ENCODE measurements at places on chromosomes 7 and 10.

GRCh38 chr7:107850643-107851042 lies 40.3 kb upstream of the DLD start:
- no peak for DNase-seq

DNA sequence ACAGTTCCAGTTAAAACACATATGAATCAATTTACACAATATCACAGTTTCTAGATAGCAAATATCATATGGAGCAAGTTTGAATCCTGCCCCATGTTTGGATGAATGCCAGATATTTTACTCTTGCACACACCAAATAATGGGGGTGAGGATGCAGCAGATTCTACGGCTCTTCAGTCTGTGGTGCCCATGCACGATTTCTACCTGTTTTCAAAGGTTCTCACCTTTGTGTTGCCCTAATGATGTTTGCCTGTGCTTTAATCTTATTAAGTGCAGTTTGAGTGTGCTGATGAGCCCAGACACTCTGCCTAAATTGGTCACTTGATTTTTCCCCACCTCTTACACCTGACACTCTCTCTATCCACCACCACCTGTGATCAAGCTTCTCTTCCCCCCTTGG lies 119.6 kb downstream of the NPY start:
- DNase-seq: no peak

- no peak for DNase-seq
Observed at GRCh38 chr7:124033095-124033806, 384 bp upstream of the TMEM229A start.

- no peak for DNase-seq
Observed at GRCh38 chr10:2083591-2083990, 346.3 kb upstream of the ADARB2 start.

- no peak for DNase-seq
Observed at GRCh38 chr7:126791306-126791705, 461.4 kb downstream of the GRM8 start.

GRCh38 chr7:14747701-14748100 lies 154.8 kb downstream of the DGKB start:
- DNase-seq: no peak

- no peak for DNase-seq
Observed at GRCh38 chr7:13745530-13745929, 243.9 kb downstream of the ETV1 start.

All from NCI-H2029 treated with DMSO at 0.1 percent for 48 hours (cell line).